Right lobe of liver (tissue), 6 donors: ENCODE measurements at places on chromosomes 6 and 20.

DNA sequence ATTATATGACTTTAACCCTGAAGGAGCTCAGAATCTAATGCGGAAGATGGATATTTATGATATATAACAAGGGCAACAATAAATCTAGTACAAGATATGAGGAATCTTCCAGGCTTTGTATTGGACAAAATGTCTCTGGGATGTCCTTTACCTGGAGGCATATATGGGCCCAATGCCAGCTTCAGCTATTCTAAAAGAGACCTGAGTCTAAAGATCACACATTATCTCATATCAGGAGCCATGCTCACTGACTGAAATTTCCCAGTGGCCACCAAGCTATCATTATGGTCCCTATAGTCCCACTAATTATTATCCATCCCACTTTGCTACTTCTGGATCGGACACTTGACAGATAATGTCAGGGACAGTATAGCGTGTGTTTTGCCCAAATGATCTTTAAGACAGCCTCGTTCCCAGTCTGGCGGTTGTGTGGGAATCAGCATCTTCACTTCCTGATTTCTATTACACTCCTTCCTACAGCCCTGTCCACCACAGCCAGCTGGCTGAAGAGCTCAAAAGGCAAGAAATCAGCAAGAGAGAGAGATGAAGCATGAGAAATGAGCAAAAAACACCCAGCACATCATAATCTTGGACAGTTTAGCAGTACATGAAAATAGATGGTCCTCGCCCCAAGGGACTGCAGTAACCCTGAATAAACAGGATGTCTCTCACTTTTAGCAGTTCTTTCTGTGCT is 34.9 kb downstream of the KLHL31 start:
- no peaks in the 10 kb centered on the region for H3K4me1 ChIP-seq
- DNase-seq: no peak
- no peak overlapping the region for H3K27ac ChIP-seq
- H3K27me3 ChIP-seq: no peaks in the 10 kb centered on the region
- H3K4me3 ChIP-seq: no peak overlapping the region

DNA sequence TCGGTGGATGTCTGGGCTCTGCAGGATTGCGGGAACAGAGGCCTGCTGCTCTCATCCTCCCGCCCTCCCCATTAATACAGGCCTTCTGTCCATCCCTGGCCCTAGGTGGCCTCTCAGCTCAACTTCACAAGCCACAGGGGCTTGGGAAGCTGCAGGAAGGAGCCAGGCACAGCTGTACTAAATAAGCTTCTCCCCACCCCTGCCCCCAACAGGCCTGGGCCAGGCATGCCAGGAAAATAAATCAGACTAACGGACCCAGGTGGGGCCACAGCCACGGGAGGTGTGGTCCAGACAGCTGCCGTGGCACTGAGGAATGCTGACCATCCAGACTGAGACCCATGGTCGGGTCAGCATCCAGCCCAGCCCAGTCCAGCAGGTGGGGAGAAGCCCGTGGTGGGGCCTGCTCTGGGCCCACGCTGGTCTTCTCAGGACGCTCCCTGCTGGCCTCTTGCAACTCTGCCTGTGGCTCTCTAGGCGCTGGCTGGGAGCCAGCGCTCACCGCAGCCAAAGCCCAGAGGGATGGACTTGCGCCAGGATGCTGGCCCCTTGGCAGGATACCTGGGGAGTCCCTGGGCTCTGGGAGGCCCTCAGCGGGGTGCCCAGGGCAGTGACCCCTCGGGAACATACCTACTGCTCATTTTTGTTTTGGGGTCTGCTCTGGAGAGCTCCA is 8.6 kb upstream of the YTHDF1 start:
- no peaks in the 10 kb centered on the region for H3K27me3 ChIP-seq
- H3K4me3 ChIP-seq: no peak overlapping the region
- H3K27ac ChIP-seq: no peak overlapping the region
- no peak for DNase-seq

DNA sequence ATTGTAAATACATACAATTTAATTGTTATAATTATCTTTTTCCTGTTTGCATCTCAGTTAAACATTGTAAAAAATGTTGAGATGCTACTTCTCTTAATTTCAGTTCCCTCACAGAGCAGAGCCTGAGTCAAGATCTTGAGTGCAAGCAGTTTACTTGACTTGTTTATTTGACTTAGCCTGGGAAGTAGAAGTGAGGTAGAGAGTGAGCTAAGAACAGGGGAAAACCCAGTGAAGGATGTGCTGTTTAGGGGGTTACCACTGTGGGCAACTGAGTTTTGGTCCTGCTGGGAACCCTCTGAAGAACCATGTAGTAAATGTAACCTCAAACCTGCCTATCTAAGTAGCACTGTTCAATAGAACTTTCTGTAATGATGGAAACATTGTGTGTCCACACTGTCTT is 495.2 kb upstream of the FLRT3 start:
- H3K36me3 ChIP-seq: no peaks in the 10 kb centered on the region
- H3K4me3 ChIP-seq: no peak overlapping the region
- no peaks in the 10 kb centered on the region for H3K27me3 ChIP-seq
- no peak overlapping the region for H3K27ac ChIP-seq
- no peak for DNase-seq

- H3K36me3 ChIP-seq: no peaks in the 10 kb centered on the region
- no peak overlapping the region for H3K4me3 ChIP-seq
- no peaks in the 10 kb centered on the region for H3K27me3 ChIP-seq
Observed at GRCh38 chr20:62362991-62363919, 3.9 kb downstream of the LAMA5 start.

DNA sequence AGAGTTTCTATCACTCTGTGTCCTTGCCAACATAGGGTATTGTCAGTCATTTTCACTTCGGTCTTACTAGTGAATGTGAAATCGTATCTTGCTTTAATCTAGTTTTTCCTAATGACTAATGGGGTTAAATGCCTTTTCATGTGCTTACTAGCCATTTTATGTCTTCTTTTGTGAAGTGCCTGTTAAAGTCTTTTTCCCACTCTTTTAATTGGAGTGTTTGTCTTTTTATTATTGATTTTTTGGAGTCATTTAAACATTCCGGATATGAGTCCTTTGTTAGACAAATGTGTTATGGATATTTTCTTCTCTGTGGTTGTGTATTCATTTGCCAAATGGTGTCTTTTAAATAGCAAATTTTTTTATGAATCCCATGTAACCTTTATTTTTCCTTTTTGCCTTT is 194.6 kb downstream of the CDH26 start:
- no peak overlapping the region for H3K4me3 ChIP-seq
- no peak overlapping the region for H3K27ac ChIP-seq
- no peaks in the 10 kb centered on the region for H3K4me1 ChIP-seq

- H3K27ac ChIP-seq: no peak overlapping the region
- no peak for DNase-seq
- H3K27me3 ChIP-seq: no peaks in the 10 kb centered on the region
- H3K4me3 ChIP-seq: no peak overlapping the region
- H3K36me3 ChIP-seq: no peaks in the 10 kb centered on the region
- no peaks in the 10 kb centered on the region for H3K4me1 ChIP-seq
Observed at GRCh38 chr6:54617730-54618129, 228.8 kb upstream of the FAM83B start.

DNA sequence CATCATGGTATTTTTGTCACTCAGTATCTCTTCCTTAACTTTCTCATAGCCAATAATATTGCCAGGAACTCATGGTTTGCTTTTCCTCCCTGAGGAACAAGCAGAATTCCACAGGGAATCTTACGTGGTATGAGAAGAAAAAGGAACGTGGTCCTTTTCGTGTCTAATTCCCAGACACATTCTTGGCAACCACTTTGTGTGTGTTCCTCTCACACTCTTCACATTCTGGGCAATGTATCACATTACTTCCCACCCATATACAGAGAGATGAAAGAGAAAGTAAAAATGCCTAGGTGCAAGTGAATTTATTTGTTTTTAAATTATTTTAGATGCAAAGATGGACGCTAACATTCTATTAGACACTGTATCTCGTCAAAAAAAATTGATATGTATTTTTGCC is 102.7 kb downstream of the PTPRK start:
- no peak overlapping the region for H3K4me3 ChIP-seq
- H3K27me3 ChIP-seq: no peaks in the 10 kb centered on the region
- H3K27ac ChIP-seq: no peak overlapping the region
- H3K36me3 ChIP-seq: no peaks in the 10 kb centered on the region
- DNase-seq: no peak

GRCh38 chr6:124812067-124812466 is 150.2 kb upstream of the RNF217 start:
- H3K4me1 ChIP-seq: no peaks in the 10 kb centered on the region
- H3K4me3 ChIP-seq: no peak overlapping the region
- H3K27ac ChIP-seq: no peak overlapping the region
- DNase-seq: no peak
- no peaks in the 10 kb centered on the region for H3K27me3 ChIP-seq

GRCh38 chr6:163094881-163095280 is 319.6 kb upstream of the QKI start:
- H3K27me3 ChIP-seq: no peaks in the 10 kb centered on the region
- DNase-seq: no peak
- no peak overlapping the region for H3K4me3 ChIP-seq
- H3K4me1 ChIP-seq: no peaks in the 10 kb centered on the region
- no peak overlapping the region for H3K27ac ChIP-seq

GRCh38 chr6:97977084-97977483 is 694.1 kb upstream of the MMS22L start:
- no peaks in the 10 kb centered on the region for H3K4me1 ChIP-seq
- DNase-seq: no peak
- no peaks in the 10 kb centered on the region for H3K36me3 ChIP-seq
- H3K27ac ChIP-seq: no peak overlapping the region
- no peak overlapping the region for H3K4me3 ChIP-seq

GRCh38 chr20:13868331-13868730 is 83.5 kb downstream of the NDUFAF5 start:
- no peaks in the 10 kb centered on the region for H3K4me1 ChIP-seq
- H3K4me3 ChIP-seq: no peak overlapping the region
- H3K27me3 ChIP-seq: no peaks in the 10 kb centered on the region
- H3K27ac ChIP-seq: no peak overlapping the region
- no peaks in the 10 kb centered on the region for H3K36me3 ChIP-seq

DNA sequence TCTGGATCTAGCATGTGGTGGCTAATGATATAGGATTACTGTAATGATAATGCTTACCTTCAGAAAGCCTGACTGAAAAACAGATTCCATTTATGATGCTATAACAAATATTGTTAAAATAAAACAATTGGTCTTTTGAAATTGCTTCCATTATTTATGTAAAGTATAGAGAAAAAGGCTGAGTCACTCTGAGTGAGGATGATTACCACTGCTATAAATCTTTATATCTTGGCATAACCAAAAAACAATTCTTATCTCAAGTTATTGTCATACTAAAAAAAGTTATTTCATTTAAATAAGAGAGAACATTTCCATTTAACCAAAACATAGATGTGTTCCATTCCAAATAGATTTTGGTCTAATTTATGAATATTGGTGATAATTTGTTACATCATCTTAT is 53.0 kb upstream of the DST start:
- no peak overlapping the region for H3K27ac ChIP-seq
- no peaks in the 10 kb centered on the region for H3K4me1 ChIP-seq
- no peak overlapping the region for H3K4me3 ChIP-seq
- no peak for DNase-seq
- H3K27me3 ChIP-seq: no peaks in the 10 kb centered on the region

GRCh38 chr6:21596949-21597682 is 3.6 kb downstream of the SOX4 start:
- no peaks in the 10 kb centered on the region for H3K36me3 ChIP-seq
- H3K27ac ChIP-seq: peak overlapping the region; percentile 61

DNA sequence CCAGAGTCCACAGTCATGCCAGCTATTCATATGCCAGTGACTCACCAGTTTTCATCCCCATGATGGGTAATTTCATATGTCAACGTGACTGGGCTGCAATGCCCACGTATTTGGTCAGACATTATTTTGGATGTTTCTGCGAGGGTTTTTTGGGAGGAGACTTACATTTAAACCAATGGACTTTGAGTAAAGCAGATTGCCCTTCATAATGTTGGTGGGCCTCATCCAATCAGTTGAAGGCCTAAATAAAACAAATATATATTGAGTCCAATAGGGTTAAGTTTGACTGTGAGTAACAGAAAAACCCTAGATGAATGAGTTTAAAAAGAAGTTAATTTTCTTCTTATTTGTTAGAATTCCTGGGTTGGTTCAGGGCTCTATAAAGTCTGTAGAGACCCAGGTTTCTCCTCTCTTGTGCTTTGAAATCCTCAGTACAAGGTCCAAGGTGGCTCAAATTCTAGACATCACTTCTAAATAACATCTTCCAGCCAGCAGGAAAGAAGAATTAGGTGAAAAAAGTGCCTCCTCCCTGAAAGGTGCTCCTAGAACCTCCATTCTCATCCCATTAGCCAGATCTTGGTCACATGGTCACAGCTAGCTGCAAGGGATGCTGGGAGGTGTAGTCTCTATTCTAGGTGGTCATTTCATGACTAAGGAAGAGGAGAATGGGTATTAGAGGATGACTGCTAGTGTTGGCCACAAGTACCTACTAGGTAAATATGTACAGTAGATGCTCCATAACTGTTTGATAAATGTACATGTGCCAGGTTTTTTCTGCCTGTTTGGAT is 16.7 kb upstream of the NEDD9 start:
- DNase-seq: no peak
- H3K4me3 ChIP-seq: no peak overlapping the region
- no peaks in the 10 kb centered on the region for H3K36me3 ChIP-seq
- no peaks in the 10 kb centered on the region for H3K27me3 ChIP-seq

- DNase-seq: peak; percentile 31
- no peak overlapping the region for H3K4me3 ChIP-seq
- peak overlapping the region; percentile 13 for H3K27ac ChIP-seq
- H3K27me3 ChIP-seq: no peaks in the 10 kb centered on the region
Observed at GRCh38 chr6:16319813-16320532, 81.6 kb downstream of the GMPR start.

GRCh38 chr6:72977114-72977513 is 248.2 kb downstream of the KHDC1L start:
- no peak overlapping the region for H3K4me3 ChIP-seq
- no peaks in the 10 kb centered on the region for H3K36me3 ChIP-seq
- H3K27ac ChIP-seq: no peak overlapping the region
- no peaks in the 10 kb centered on the region for H3K4me1 ChIP-seq

DNA sequence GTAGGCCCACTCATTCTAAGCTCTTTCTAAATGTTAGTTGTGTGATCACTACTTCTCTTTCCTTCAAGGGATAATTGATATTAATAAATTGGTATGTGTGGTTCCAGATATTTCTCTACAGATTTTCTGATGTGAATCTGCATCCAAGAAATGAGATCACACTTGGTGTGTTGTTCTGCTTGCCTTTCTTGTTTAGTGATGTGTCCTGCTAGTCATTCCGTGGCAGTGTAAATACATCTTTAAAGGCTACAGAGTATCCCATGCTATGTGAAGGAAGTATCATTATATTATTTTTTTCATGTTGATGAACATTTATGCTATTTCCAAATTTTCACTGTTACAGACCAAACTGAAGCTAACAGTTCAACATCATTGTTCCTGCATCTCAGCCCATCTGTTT is 13.2 kb downstream of the CDH26 start:
- H3K36me3 ChIP-seq: no peaks in the 10 kb centered on the region
- H3K4me1 ChIP-seq: no peaks in the 10 kb centered on the region
- H3K27me3 ChIP-seq: no peaks in the 10 kb centered on the region
- no peak overlapping the region for H3K4me3 ChIP-seq
- no peak for DNase-seq

- H3K4me3 ChIP-seq: no peak overlapping the region
- no peaks in the 10 kb centered on the region for H3K27me3 ChIP-seq
- H3K27ac ChIP-seq: no peak overlapping the region
- H3K4me1 ChIP-seq: no peaks in the 10 kb centered on the region
Observed at GRCh38 chr20:36817496-36817895, 43.9 kb upstream of the DSN1 start.
